HuH-7.5 (cell line): ENCODE measurements at places on chromosomes 2 and 18.
A peak's percentile ranks its signal among the peaks of the same experiment; 100 is the strongest.

DNA sequence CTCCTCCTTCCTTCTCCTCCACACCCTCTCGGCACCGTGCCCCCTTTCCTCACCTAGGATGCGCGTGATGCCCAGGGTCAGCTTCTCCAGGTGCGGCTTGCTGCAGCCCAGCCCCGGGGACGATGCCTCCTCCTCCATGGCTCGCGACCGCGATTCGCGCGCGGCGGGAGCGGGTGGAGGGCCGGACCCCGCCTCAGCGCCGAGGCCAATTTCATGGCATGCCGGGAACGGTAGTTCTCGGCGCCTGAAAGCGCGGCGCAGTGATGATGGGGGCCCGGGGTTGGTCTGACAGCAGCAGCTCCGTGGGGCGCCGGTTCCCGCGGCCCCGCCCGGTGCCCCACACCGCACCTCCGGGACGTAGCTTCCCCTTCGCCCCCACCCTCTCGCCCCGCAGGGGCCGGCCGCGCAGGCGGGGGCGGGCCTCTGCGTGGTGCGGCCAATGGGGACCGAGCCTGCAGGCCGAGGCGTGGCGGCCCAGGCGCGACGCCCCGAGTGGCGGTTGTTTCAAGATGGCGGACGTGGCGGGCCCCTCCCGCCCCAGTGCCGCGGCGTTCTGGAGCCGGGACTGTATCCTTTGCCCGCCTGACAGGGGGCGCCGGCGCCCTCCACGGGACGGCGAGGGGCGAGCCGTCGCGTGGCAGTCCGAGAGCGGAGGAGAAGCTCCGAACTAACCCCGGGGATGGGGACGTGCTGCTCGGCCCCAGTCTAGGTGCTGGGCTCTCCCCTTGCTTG lies at the start of the genes KIAA1328 and TPGS2:
KIAA1328 (plus strand) TSS at position 498 of the 732 bp plus-strand sequence; CDS start at position 510, 12 bp downstream.
TPGS2 (minus strand) TSS at position 373 of the 732 bp plus-strand sequence; CDS start at position 138, 235 bp downstream.
- peak; percentile 70 for DNase-seq

DNA sequence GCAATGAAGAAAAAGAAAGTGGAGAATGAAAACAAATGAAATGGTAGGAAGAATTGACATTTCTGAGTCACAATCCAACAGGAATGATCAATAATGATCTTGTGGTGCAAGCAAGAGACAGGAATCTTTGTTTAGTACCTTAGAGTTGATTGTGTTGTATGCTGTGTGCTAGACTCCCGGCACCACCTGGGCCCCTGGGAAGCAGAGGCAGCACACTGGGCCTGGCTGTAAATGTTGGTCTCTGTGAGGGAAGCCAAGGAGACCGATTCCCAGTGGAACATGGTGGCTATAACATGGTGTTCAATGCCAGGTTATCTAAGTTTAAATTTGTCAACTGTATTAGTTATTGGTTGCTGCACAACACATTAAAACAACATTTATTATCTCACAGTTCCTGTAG lies 9.8 kb upstream of the CWC22 start:
- no peak for DNase-seq

DNA sequence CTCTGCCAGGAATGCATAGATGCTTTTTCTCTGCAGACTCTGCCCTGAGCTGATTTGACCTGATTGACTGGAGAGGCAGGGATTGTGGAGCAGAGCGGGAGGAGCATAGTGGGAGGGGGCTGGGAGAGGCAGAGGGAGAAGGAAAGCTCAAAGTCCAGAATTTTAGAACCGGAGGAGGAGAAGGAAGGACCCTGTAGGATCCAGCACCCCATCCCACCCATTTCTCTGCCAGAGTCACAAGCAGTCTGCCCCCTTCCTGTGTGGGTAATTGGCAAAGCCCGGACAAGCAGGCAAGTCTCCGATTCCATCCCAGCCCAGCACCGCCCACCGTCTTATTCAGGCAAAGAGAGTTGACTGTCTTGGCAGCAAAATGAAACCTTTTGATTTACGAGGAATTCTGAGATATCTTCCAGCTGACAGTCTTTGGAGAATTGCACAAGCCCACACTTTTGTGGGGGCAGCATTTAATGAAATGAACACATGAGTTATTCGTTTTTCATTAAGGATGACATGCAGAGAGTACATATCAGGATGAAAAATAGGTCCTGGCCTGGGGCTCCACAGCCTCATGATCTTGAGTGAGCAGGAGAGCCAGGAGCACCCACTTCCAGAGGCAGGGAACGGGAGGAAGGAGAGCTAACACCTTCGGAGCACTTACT lies 103.1 kb downstream of the MCFD2 start:
- no peak for DNase-seq

DNA sequence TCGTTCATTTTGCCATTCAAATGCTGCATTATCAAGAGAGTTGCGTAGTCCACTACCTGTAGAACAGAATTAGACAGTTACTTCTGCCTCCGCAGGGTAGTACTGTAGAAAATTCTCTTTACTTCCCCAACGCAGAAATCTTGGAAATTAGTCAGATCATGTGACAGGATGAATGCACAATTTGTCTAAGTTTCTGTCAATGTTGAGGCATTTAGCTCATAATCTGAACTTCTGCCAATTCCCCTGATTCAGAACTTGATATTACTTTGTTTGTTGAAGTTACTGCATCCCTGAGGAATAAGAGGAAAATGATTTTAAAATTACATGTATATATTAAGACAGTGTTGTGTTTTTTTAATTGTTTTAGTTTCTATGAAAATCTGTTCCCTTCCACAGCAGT lies 83.4 kb downstream of the TTC27 start:
- DNase-seq = no peak

DNA sequence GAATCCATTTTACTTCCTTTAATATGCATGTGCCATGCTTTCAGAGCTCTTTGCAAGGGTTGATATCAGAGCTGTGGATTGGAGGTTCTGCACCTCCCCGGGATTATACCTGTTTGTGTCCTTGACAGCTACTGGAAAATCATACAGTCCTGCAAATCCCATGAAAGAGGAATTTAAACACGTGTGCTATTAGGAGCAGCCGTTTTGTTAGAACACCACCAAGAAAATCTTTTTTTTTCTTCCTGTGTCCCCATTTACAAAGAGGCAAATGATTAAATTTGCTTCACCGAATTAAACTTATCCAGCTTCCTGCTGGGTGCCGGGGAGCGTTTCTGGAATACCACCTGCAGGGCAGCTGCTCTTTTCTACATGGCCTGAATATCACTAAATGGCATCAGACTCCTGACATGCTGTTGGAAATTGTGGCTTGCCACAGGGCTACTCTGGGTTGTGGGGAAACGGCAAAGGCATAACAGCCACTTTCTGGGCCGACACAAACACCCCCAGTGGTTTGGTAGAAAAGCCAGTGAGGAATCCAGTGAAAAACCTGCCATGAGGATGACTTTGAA lies 23.4 kb upstream of the SOX11 start:
- no peak for DNase-seq

DNA sequence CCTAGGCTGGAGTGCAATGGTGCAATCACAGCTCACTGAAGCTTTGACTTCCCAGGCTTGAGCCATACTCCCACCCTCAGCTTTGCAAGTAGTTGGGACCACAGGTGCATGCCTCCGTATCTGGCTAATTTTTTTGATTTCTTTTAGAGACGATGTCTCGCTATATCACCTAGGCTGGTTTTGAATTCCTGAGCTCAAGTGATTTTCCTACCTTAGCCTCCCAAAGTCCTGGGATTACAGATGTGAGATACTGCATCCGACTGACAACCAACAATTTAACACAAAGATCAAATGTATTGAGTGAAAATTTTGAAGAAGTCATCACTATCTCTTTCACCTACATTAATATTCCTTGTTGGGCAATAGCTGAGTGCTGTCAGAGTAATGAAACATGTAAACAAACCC lies 181.6 kb downstream of the MYCN start:
- DNase-seq = no peak

DNA sequence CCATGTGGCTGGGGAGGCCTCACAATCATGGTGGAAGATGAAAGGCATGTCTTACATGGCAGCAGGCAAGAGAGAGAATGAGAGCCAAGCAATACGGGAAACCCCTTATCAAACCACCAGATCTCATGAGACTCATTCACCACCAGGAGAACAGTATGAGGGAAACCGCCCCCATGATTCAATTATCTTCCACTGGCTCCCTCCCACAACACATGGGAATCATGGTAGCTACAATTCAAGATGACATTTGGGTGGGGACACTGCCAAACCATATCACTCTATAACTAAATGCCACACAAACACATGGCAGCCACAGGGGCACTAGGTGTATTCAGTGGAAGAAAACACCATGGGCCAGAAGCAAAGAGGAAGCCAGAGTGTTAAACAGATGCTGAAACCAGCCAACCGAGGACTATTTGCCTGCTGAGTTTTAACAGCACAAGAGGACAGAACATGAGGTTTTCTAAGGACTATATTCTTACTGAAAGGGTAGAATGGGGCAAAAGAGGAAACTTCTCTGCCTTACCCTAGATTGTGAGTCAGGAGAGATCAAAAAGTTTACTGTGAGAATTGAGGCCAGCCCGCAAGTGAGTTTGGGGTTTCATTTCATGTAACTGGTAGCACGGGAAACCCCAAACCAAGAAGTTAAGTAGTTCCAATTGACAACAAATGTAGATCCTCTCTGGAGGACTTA lies 49.2 kb downstream of the SIGLEC15 start:
- no peak for DNase-seq

- no peak for DNase-seq
Measured at GRCh38 chr2:160494201-160494644, 616 bp upstream of the RBMS1 start.

DNA sequence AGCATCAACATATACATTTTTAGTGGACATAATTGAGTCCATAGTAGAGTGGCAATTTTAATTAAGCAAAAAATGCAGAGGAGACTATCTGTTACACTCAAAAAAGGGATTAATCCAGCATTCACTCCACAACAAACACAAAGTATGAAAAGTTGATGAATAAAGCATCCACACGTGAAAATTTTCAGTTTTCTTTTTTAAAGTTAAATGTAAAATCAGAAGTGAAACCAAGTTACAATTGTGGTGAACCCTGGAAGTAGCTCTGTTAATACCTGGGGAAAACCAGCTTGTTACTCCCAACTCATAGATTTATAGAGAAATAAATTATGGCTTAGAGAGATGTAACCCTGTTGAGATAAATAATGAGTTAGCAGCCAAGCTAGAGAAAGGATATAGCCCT lies 807.8 kb downstream of the TRIB2 start:
- no peak for DNase-seq

DNA sequence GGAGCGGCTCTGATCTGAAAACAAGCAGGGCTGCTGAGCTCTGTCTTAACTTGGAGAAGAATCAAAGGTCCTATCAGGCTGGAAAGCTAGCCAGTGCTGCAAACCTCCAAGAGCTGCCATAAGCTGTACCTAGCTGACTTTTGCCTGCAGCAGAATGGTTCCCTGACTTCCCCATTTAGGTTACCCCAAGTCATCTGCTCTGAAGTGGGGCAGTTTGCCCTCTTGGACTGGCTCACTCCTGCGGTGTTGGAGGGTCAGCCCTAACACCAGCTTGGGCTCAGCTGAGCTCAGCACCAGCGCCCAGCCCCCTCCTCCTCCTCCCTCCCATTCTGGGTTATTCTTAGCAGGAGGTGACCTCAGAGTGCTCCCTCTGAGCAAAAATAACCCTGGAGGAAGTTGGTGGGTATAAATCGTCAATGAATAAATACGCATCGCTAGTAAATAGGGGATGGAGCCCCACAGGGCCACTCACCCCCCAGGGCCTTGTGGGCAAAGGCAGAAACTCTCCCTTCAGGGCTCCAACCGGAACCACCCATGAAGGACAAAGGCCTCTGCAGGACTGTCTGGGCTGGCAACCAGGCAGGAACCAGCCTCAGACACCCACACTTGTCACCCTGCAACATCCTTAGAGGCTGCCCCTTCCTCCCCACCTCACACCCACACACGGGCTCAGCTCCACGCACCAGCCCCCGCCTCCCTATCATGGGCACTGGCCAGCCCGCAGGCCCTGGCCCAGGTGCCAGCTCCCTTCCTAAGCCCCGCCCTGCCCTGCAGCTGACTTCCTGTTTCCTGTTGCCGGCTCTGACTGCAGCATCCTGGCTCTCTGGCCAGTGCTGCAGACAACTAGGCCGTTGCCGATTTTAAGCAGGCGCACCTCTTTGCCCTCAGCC lies 46.9 kb downstream of the DNMT3A start:
- DNase-seq = no peak
